ENCODE measurements at places on chromosomes 2 and 18.

- DNase-seq = no peak
Measured at GRCh38 chr18:52140986-52141385, 199.0 kb upstream of the DCC start.

GRCh38 chr2:220365023-220365422, 737.6 kb downstream of the SLC4A3 start:
- peak; percentile 39 for DNase-seq

DNA sequence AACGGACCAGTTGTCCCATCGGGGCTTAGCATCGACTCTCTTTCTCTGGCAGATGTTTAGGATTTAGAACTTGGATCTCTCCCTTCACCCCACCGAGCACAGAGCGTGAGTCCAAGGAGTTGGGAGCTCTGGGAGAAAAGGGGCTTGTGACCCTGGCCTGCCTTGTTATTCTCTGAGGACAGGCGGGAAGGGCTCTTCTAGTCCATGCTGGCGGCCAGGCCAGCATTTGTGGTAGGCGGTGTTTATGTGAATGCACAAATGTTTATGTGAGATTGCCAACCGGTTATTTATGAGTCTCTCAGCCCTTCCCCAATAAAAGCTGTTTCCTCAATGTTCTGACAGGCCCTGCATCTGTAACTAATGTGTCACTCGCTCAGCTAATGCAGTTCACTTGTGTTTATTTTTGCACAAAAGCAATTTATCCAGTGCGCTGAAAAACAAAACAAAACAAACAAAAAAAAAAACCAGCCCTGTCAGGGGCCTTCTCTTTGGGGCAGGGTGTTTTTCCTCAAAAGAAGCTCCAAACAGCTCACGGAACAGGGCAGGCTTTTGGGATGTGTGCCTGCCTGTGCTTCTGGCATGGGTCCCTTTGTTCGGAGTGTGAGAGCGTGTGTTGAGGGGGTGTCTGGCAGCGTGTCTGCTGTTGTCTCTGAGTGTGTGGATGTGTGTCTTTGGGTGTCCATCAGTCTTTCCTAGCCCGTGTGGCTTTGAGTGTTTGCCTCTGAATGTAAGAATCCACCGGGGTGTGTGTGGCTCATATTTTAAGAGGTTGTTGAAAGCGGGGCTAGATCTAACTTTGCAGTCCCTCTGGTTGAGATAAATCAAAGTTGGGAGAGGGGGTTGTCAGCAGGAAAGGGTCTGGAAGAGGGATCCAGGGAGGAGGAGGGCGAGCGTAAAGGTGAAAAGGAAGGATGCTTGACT, 52.8 kb upstream of the HAAO start:
- DNase-seq = no peak

DNA sequence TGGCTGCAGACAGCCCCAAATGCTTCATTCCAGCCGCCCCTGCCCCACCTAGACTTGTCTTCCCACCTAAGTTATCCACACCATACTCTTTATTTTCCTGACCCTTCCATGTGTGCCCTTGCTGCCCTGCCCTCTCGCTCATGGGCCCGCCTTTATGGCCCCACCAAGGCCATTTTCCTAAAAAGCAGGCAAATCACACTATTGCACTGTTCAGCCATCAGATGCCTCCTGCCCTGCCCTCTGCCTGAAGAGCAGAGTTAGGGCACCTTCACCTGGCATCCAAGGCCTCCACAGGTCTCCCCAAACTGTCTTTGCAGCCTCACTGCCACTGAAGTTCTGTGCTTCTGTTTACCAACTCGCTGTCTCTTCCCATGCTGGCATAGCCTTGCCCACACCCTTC, 496.7 kb downstream of the EIPR1 start:
- no peak for DNase-seq

- DNase-seq = no peak
Measured at GRCh38 chr2:12588986-12589385, 127.8 kb upstream of the TRIB2 start.

- DNase-seq = no peak
Measured at GRCh38 chr2:208594642-208595385, 188.2 kb downstream of the PTH2R start.

DNA sequence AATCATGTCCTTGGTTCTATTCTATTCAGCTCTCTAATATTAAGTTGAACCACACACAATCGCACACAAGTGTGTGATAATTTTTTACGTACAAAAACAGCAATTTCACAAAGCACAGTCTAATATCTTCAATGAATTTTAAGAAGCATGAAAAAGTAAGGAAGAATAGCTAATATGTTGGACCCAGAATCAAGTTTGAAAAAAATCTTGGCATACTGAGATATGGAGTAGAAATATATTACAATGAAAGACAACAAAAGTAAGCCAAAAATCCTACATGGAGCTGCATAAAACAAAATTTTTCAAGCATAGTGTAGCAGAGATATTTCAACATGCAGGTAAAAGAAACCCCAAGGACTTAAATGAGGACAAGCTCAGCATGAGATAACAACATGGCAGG, 219.1 kb upstream of the RND3 start:
- DNase-seq = no peak

DNA sequence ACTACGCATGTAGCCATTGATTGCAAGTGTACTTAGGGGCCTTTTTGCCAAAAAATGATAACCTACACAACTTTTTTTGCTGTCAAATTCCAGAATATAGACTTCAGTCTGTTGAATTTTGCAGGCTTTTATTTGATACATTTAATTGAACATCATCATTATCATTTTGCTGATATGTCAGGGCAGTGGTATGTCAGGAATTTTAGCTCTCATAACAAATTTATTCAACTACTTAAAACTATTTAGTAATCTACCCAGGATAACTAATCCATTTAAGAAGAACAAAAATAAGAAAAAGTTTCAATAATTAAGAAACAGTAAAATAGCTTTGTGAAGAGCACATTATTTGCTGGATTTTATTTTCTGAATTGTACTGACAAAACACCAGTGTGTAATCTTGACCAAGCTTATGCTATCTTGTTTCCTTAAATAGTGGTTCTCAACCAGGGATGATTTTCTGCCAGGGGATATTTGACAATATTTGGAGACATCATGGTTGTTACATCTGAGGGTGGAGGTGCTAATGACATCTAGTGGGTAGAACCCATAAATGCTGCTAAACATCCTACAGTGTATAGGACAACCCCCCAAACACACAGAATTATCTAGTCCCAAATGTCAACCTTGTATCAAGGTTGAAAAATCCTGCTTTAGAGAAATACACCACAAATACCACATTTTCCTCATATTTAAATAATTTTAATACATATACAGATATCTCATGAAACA, 12.1 kb upstream of the TTN start:
- DNase-seq = no peak

DNA sequence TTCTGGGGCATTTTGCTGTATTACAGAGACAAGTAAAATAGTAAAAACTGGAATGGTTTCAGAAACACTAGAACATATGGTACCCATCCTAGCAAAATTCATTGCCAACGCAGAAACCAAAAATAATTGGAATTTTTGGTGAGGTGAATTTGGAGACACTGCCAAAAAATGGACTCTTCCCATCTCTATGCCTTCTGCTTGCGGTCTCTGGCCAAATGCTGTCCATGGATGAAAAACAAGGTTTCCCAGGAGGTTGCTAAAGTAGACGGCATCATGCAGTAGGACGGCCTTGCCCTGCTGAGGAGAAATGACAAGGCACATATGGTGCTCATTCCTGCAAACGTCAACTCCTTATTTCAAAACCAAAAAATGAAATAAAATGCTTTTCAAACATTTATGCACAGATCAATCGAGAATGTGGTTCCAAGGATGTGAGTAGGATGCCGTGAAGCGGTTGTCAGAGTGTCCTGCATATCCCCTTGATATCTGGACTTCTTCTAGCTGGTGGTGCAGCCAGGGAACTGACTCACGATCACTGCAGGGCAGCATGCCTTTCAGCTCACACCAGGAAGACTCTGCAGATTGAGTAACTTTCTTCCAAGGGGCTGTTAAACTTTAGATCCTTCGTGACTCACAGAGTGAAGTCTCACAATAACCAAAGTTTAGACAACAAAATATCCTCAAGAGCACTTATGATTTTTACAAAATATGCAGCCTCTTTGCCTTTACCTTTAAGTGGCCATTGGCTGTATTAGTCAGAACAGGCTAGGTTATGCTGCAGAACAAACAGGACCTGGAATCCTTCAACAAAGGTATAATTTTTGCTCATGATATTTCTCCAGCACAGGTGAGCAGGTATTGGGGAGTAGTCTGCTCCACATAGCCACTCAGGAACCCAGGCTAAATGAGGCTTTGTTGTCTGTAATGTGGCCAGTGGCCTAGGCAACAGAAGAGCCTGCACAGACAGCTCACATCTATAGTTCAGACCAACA, 149.4 kb upstream of the NDUFV2 start:
- DNase-seq = no peak

GRCh38 chr2:157572725-157573124, 55.9 kb downstream of the ACVR1C start:
- no peak for DNase-seq

GRCh38 chr2:210170196-210170445, 1.1 kb downstream of the KANSL1L start:
- DNase-seq = no peak

DNA sequence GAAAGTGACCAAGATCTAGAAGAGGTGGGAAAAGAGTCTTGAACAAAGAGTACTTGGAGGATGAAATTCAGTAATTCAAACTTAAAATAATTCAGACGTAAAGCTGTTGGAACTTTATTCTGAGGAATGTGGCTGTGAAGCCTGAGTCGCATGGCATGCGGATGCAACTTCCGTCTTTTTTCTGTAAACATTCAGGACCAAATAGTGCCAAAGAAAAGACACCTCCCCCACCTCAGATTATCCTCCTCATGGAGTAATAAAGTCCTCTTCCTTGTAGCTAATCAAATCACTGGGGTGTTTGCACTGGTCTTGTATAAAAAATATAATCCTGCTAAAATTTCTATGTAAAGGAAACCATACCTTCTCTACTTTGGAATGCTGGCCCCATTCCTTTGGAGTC, 790.4 kb downstream of the TSN start:
- DNase-seq = no peak

DNA sequence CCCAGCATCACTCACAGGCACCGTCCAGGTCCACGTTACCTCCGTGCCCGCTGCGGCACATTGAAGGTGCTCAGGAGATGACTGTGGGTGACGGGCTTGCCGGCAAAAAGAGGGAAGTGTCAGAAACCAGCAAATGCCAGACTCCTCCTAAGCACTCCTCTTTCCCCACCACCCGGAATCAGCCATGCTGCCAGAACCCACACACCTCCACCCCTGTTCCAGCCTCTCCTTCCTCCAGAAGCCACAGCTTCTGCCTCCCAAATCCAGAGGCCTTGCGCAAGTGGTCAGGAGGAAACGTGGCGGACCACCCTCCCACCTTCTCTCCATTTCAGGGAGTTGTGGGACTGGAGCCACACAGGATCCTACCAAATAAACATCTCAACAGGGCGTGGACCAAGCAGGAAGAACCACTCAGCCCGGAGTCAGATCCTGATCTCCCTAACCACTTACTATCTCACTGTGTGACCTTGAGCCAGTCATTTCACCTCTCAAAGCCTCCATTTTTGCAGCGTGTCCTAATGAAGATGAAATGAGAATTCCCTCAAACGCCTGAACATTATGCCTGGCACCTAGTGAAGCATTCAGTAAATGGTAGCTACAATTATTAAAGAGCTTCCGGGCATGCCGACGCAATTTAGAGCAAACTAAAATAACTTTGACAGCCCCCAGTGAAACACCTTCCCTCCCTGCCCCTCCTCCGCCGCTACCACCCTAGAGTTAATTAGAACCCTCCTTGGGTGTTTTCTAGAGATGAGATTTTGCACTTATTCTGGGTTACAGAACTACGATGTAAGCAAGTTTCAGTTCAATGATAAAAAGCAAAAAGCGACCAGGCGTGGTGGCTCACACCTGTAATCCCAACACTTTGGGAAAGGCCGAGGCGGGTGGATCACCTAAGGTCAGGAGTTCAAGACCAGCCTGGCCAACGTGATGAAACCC, 32.9 kb downstream of the SMAD7 start:
- DNase-seq = no peak

- DNase-seq = no peak
Measured at GRCh38 chr18:62629031-62629430, 86.3 kb upstream of the PHLPP1 start.

GRCh38 chr2:126317790-126318431, 338.0 kb upstream of the GYPC start:
- no peak for DNase-seq

- no peak for DNase-seq
Measured at GRCh38 chr2:100831158-100831750, 11.3 kb downstream of the NPAS2 start.

DNA sequence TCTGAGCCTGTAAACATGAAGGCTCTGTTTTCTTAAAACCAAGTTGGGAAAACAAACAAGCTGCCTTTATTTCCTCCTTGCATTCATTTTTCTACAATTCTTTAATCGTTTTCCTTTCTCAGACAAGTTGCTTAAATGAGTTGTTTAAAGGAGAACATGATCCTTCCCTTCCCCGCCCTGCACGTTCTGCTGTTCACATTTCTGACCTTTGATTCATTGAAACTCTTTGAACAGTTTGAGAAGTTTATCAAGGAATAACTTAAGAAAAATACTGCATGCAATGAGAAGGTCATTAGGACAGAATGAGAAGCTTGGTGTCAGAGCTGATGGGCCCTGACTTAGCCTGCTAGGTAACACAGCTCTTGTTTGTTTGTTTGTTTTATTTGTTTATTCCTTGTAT, 181.6 kb downstream of the PARD3B start:
- no peak for DNase-seq

DNA sequence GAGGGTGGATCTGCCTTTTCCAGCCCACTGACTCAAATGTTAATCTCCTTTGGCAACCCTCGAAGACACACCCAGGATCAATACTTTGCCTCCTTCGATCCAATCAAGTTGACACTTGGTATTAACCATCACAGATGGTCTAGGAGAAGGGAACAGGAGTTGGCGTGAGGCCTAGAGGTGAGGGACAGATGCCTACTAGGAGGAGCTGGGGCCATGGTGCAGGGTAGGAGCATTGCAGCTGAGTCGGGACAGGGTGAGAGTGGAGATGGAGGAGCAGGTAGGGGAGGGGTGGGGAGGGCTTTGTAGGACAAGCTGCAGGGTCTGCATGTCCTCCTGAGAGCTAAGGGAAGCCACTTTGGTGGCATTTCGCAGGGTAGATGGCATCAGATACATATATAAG, 140.0 kb downstream of the VAPA start:
- DNase-seq = no peak

DNA sequence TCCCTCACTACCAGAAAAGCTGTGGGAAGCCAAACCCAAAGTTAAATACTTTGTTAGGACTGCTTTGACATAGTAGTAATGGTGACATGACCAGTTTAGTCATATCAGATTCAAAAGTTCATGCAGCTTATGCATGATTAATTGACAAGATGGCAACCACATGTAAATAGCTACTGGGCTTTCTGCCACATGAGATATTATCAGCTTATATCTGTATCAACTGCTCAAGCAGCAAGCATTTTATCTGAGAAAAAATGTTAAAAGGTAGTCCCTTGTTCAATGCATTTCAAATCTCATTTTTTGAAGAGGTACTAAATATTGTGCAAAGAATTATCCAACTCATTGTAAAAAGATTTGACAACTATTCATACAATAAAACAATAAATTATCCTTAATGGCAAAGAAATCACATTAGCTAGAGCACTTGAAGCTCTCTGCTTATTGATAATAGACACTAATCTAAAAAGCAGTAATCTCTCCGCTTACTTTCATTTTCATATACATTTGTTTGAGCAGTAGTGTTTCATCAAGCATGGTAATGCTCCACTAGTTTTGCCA, 993.6 kb upstream of the NXPH2 start:
- DNase-seq = no peak

GRCh38 chr18:27527856-27528255, 342.7 kb upstream of the CHST9 start:
- DNase-seq = no peak

GRCh38 chr2:88067598-88067997, at the start of gene SMYD1:
Gene SMYD1 (plus strand): TSS chr2:88067825. CDS start chr2:88067865, 40 bp downstream.
- DNase-seq = no peak
